ENCODE measurements at places on chromosomes 11 and 22.

DNA sequence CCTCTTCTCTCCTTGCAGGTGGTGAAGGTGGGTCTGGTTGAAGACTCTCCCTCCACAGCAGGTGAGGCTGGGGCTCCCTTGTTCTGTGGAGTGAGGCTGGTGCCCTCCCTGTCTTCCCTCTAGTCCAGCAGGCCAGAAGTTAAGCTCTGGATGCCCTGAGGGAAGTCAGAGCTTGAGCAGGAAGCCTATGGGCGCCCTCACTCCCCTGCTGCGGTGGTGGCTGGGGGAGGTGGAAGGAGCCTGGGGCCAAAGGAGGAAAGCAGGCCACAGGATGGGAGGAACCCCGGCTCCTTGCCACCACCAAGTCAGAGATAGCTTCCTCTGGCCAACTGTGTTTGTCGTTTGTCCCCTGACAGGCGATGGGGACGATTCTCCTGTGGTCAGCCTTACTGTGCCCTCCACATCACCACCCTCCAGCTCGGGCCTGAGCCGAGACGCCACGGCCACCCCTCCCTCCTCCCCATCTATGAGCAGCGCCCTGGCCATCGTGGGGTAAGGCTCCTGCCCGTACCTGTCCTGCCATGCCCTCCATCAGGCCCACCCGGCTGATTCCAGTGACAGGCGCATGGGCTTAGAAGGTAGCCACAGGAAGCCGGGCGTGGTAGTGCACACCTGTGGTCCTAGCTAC lies 29.5 kb upstream of the RAB1B start:
- no peak for DNase-seq

- DNase-seq = peak; percentile 32
Observed at GRCh38 chr11:94876645-94877442, 96.5 kb downstream of the CWC15 start.

GRCh38 chr11:120169981-120170698 lies 32.2 kb upstream of the TRIM29 start:
- DNase-seq = no peak

GRCh38 chr11:90795746-90796145 lies 572.9 kb upstream of the CHORDC1 start:
- no peak for DNase-seq

DNA sequence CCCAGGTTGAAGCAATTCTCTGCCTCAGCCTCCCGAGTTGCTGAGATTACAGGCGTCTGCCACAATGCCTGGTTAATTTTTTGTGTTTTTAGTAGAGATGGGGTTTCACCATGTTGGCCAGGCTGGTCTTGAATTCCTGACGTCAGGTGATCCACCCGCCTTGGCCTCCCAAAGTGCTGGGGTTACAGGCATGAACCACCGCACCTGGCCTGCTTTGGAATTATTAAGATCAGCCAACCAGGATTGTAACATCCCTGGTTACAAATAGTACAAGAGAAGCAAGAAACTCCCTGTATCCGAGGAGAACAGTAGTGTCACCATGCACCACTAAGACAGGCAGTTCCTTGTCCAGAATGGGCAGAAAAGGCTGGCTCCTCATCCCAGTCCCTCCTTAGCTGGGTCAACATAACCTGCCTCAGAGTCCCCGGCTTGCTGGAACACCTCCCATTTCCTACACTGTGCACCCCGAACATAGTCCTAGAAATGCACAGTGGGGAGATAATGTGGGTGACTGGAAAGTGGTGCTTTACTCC lies 77.2 kb upstream of the INCENP start:
- no peak for DNase-seq

DNA sequence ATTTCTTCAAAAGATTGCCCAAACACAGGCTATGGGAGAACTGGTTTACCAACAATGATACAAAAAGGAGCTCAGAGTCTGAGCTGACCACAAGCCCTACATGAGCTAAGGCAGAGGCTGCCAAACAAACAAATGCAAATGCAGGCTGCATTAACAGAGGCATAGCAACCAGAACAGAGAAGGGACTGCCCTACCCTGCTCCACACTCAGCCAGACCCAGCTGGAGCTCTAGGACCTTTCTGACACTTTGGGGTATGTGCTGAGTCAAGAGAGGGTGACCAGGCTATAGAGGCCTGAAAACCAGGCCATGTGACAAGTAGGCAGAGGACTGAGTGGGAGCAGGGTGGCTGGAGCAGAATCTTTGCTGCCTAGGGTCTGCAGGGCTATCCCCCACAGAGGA lies 17.8 kb upstream of the P2RY2 start:
- no peak for DNase-seq

GRCh38 chr11:124920870-124921609 lies 2.0 kb downstream of the HEPN1 start:
- DNase-seq = peak; percentile 65

- DNase-seq = peak; percentile 45
Observed at GRCh38 chr11:126310200-126310991, 6.5 kb downstream of the DCPS start.

- no peak for DNase-seq
Observed at GRCh38 chr22:49418341-49418894, 409.3 kb downstream of the BRD1 start.

DNA sequence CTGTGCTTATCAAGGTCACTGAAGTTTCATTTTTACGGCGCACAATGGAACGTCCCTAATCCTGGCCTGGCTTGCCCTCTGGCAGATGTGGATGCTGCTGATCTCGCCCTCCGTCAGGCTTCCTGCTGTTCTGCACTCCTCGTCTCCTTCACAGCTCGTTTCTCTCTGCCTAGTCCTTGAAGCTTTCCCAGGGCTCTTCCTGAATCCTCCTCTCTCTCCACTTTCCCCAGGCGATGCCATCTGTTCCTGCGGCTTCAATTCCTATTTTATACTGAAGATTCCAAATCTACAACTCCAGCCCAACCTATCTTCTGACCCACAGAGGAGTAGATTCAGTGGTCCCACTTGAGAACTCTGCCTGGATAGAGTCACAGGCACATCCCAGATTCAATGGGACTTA lies 14.2 kb downstream of the SLC22A8 start:
- DNase-seq = no peak

DNA sequence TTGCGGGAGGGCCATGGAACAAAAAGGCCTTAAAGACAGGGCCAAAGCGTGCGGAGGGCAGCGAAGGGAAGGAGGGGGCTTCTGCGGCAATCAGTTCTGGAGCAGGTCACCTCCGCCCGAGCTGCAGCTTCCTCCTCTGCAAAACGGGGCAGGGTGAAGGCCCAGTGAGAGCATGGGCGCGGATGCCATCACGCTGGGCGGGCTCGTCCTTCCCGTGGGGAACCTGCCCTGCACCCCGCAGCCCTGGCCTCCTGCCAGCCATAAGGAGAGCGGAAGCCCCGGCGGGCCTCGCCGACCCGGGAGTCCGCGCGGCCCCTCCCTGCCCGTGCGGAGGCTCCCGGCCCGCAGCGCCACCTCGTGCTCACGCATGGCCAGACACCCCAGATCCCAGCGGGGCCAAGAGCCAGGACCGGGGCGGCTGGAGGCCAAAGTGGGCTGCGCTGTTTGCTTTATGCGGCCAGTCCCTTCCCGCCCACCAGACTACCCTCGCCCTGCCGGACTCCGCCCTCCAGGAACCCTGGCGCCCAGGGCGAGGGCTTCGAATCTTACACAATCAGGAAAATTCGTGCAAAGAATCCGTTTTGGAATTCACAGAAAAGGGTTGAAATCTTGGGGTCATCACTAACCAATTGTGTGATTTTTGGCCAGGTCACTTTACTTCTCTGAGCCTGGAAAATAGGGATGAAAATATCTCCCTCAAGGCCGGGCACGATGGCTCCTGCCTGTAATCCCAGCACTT lies 16.1 kb downstream of the TSKU start:
- peak; percentile 59 for DNase-seq

DNA sequence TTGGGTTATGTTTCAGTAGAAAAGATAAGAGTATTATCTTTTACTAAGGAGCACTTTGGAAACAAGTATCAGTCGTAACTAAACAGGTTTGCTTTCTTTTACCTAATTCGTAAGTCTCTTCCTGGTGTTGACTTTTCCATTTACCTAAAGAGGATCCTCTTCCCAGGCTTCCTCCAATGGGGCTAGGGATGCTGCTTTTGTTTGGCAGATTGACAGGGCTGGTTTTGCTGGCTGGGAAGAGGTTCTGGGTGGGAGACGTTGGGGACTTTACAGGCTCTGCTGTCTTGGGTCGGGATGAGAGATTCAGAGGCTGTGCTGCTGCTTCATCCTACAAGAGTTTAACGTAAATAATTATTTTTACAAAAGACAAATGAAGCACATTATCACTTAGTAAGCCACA lies 306.7 kb downstream of the SOX6 start:
- DNase-seq = no peak

GRCh38 chr11:110434952-110435779 lies 5.4 kb downstream of the FDX1 start:
- no peak for DNase-seq
